ENCODE measurements at places on chromosomes 1 and 21. TPM values are rescaled to one million over a fixed set of nuclear protein-coding genes. Genes with fewer than 3 reads are reported as not detected.

Gene RGS13
- not detected for total RNA-seq

Gene EDARADD
- total RNA-seq, result not detected

Gene DENND2D
- total RNA-seq, result 0.90 TPM

Gene FAM20B
- total RNA-seq, result 38.4 TPM

Gene FHAD1
- not detected for total RNA-seq

Gene PGBD5
- total RNA-seq, result 0.28 TPM

Gene SPATA21
- not detected for total RNA-seq

Gene NBPF20
- total RNA-seq, result 3.1 TPM

Gene AJAP1
- under 0.01 TPM for total RNA-seq

Gene ECM1
- 17.2 TPM for total RNA-seq

Gene FCN3
- total RNA-seq, result not detected

Gene OR2G6
- total RNA-seq, result not detected

Gene ESRRG
- 0.56 TPM for total RNA-seq

Gene PTCH2
- total RNA-seq, result under 0.01 TPM

Gene CFHR3
- not detected for total RNA-seq

Gene C1QTNF12
- total RNA-seq, result 0.36 TPM

Gene MFN2
- 76.4 TPM for total RNA-seq

Gene TSPEAR
- not detected for total RNA-seq

DNA sequence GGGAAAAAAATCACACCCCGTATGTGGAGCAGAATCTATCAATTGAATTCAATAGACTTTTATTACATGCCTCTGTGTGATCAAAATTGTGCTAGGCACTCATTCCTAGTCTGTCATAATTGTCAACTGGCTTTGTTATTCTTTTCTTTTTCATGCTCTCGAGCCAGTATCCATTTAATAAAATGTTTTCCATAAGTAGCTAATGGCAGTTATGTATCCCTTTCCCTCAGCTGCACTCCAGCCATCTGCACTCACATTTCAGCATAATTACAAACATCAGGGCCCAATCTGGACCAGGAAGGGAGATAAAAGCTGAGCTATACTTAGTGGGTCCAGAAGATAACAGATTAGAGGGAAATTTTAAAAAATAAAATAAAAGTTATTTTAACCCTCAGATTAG is 15.9 kb downstream of the RGS5 start:
- DNase-seq, result no peak

GRCh38 chr1:178684542-178685000 is 40.5 kb upstream of the RALGPS2 start:
- DNase-seq, result peak; percentile 96

- DNase-seq, result no peak
Observed at GRCh38 chr1:237740846-237741245, 149.9 kb downstream of the ZP4 start.

GRCh38 chr1:66211521-66211920 is 322.4 kb upstream of the SGIP1 start:
- DNase-seq, result no peak

GRCh38 chr21:25967181-25967900 is 203.2 kb downstream of the APP start:
- no peak for DNase-seq

DNA sequence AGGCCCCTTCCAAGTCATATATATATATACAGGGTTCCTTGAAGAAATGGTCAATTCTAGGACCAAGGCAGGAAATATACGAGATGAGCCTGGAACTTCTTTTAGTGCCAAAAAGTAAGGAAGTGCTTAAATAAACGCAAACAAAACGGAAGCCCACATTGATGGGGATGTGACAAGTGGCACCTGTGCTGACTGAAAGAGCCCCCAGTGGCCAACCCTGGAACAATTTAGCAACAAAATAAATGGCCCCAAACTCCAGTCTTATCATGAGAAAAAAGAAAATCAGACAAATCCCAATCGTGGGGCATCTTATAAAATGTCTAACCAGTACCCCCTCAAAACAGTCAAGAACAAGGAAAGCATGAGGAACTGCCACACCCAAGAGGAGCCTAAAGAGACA is 17.7 kb downstream of the PLA2G5 start:
- DNase-seq, result no peak

- no peak for DNase-seq
Observed at GRCh38 chr1:30444850-30445249, 278.5 kb downstream of the MATN1 start.

DNA sequence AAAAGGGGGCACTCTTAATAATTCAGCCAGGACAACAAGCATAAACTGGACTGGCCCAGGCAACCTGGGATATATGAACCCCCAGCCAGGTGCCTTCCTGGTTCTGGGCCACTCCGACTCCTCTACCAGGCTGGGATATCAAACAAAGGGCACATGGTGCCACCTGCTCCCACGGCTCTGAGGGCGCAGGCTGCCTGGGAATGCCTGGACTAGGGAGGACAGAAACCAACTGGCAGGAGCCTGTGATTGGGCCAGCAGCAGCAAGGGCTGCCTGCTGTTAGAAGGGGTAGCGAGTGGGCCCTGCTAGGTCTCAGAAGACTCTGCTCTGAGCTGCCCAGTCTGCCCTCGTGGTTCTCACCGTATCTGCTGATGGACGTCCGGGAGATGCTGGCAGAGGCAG is 123.2 kb upstream of the CD34 start:
- DNase-seq, result no peak

GRCh38 chr1:77245830-77246229 is 26.6 kb upstream of the PIGK start:
- peak; percentile 74 for DNase-seq

DNA sequence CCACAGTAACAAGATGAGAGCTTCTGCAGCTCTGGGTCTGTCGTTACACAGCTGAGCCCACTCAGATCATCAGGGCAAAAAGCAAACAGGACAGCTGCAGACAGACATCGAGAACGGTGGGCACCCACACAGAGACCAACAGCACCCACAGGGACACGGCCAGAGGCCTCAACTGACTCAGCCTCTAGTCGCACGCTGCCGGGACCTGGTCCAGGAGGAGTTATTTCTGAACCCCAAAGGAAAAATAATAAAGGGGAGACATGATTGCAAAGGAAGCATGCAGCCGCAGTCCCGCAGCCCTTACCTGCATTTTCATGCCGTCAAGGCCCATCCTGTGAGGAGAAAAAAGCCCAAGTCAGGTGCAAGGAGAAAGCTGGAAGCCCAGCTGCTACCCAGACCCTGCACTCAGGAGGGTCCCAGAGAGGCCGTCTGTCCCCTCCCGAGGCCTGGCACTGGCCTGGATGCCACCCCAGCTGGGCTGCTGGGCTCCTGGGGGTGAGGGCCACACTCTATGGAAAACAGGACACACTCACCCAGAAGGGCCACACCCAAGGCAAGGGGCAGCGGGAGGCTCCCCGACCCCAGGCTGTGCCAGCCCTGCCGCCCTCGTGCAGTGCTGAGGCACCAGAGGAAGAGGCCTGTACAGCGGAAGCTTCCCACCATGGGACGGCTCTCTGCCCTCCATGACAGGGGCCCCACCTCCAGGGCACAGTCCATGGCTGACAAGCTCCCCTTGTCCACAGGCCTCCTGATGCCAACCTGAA is 15.7 kb downstream of the LSS start:
- no peak for DNase-seq

- DNase-seq, result peak; percentile 86
Observed at GRCh38 chr1:109546311-109547109, 1.9 kb upstream of the GNAI3 start.

DNA sequence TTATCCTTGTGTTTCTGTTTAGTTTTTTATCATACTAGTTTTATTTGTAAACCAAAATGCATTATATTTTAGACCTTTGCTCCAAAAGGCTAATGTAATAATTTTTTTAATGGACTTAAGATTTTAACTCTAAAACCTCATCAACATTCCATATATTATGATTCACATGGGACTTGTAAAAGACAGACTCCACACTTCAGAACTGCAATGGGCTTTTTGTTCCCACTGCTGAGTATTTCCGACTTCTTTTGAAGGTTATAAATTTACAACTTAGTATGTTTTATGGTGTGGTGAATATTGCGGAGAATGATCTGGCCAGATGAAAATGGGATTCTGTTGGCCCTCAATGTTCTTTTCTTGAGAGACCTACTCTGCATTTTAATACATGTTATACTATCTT is 678.5 kb downstream of the USP25 start:
- no peak for DNase-seq

DNA sequence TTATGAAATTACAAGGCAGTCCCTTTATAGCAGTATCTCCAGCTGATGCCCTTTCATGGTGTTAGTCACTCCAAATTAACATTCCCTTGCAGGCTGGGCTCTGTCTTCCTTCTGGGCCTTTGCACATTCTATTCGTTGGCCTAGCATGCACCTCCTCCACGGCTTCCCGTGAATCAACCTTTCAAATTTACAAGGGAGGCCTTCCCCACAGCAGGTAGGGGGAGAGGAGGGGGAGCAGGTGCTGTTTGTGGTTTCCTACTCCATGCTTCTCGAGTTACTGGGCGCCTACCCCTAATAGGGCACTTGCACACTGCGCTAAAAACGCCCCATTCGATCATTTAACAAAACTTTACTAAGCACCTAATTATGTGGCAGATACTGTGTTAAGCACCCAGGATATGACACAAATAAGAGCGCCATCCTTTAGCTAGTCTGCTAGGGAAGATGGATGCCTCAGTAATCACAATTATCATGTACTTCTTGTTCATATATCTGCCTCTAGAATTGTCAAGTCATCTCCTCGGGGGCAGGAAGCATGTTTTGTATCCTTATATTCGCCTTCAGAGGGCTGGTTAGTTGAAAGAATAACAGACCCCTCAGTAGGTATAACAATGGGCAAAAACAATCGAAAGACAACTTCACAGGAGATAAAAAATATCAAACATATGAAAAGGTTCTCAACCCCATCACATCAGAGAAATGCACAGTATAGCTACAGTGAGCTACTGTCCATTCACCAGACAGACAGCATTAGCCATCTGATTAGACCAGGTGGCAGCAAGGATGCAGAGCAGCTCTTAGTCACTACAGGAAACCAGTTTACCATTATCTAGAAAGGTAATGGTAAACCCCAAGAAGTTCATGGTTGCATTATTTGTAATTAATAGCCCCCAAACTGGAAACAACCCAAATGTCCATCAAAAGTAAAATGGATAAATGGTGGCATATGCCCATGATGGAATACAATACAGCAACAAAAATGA is 1.7 kb upstream of the ADAR start:
- DNase-seq, result peak; percentile 36

- DNase-seq, result peak; percentile 8
Observed at GRCh38 chr1:97960470-97960869, 39.6 kb upstream of the DPYD start.

GRCh38 chr1:153531638-153532037 is 4.2 kb downstream of the S100A6 start:
- no peak for DNase-seq

- DNase-seq, result peak; percentile 94
Observed at GRCh38 chr21:38989745-38990423, 184.2 kb downstream of the ETS2 start.

DNA sequence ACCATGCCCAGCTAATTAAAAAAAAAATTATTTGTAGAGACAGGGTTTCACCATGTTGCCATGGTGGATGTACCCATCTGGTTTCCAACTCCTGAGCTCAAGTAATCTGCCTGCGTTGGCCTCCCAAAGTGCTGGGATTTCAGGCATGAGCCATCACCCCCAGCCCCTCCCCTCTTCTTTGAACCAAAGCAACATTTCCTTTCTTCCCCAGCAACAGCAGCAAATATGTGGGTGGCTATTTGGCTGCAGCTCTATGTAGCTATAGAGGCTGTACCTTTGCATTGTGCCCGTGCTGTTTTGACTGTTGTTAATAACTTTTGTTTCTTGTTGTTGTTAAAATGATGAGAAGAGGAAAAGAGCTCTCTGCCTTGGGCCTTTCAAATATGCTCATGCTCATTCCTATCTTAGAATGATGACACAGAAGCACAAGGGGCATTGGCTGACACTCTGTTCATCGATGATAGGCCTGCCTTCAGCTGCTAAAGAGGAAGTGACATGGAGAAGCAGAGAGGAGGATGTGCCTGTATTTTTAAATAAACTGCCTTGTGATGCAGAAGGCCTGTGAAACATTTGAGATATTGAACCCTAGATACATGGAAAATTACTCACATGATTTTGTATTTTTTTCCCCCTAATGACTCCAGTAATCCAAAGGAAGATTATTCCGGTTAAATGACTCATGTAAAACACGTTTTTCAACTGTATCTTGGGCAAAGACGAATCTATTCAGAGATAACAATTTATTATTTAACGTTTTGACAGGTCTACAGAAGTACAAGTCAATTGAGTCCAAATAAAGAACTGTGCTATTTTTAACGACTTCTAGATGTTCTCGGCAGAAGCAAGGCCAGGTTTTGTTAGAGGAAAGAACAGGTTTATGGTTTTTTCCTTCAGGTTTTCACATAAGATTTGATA is 20.5 kb upstream of the XPR1 start:
- peak; percentile 87 for DNase-seq

- DNase-seq, result no peak
Observed at GRCh38 chr1:25096307-25097150, 135.8 kb downstream of the SYF2 start.

- DNase-seq, result peak; percentile 70
Observed at GRCh38 chr1:172429331-172430127, 9.0 kb downstream of the C1orf105 start.

- DNase-seq, result peak; percentile 24
Observed at GRCh38 chr21:35478161-35479064, 429.3 kb upstream of the RUNX1 start.

GRCh38 chr1:199545780-199546179 is 481.7 kb upstream of the NR5A2 start:
- DNase-seq, result no peak

DNA sequence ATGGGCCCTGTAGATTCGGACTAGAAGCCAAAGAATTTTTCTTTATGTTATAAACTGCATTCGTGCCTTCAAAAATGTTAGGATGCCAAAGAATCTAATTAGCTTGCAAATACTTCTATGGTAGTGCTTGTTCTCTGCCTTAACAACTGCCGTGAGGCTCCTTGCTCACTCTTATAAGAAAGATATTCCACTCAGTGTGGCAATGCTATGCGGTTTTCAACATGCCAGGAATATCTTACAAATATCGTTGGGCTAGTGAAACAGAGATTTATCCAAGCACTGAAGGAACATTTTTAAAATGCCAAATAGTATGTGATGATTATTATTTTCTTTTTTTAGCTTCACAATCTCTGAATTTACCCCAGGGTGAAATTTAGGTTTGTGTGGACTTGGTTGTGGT is 198.2 kb downstream of the GREM2 start:
- no peak for DNase-seq

- DNase-seq, result peak; percentile 33
Observed at GRCh38 chr1:64590316-64590715, 120.4 kb downstream of the CACHD1 start.

GRCh38 chr1:21896652-21897532 is 40.2 kb downstream of the HSPG2 start:
- no peak for DNase-seq

DNA sequence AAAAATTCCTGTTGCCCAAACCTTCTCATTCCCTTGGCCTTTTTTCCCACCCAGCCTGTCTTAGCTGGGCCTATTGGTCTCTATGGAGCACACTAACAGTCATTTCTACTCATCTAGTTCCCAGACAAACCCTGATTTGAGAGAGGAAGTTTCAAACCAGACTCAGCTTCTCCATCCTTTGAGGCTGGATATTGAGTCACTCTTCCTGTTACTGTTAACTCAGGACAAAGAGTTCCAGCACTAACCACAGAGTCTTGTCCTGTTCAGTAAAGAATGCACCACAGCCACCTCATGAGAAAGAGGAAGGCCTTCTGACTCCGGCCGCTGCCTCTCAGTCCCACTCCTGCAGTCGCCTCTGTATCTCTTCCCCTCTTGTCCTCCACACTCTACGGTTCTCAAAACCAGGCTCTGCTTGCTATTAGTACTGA is 137.8 kb downstream of the PTPRC start:
- peak; percentile 98 for DNase-seq

- DNase-seq, result no peak
Observed at GRCh38 chr1:187276677-187277076, 447.9 kb downstream of the PLA2G4A start.

- no peak for DNase-seq
Observed at GRCh38 chr1:95604771-95605170, 370.8 kb downstream of the RWDD3 start.
